ENCODE measurements at places on chromosomes 6 and 20.

DNA sequence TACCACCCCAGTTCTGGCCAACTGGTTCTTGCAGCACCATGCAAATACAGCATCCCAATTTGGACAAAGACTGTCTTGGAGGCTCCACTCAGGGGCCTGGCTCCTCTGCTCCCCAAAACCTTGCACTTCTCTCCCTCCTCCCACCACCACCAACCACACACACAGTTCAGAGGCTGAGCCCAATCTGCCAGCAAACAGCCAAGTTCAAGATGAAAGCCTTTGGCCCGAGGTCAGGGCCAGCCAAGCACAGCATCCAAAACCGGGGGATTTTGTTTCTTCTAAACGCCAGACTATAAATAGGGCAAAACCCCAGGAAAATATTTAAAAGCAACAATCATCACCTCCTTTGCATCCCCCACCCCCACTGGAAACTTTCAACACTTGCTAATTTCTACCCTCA is 5.7 kb downstream of the KCNK5 start:
- DNase-seq: no peak

DNA sequence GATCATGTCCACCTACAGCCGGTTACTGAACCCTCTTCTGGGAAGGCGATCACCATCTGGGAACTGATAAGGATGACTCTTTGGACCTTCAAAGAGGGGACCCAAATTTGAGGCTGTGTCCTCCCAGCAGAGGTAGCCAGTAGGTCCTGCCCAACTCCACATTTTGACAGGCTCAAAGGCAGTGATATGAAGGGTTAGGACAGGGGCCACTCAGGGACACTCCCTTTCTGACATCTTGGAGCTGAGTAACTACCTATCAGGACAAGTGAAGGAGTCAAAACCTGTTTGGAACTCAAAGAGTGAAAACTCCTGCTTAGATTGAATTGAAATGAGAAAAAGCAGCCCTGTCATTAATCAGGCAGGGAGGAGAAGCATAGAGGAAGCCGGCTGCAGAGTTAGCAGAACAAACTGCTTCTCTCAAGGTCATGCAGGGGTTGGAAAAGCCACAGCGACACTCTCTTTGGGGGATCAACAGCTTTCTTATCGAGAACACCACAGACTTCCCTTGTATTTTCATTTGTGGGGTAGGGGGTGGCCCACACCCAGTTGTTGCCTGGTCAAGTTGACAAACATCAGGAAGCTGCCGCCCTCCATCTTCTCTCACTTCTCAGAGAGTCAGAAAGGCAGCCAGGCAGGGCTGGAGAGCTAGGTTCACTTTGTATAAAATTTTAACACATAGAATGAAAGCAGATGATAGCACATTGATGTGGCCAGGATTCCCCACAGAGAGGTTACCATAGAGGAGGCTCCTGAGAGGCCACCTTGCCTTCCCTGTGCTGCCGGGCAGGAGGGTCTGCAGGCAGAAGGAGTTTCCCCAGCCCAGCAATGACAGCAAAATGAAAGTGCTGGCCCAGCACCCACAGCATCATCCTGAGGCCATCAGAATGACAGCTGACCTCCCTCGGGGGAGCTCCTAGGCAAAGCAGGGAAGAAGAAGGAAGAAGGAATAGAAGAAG is 47.6 kb downstream of the AGPAT4 start:
- no peak for DNase-seq

GRCh38 chr6:166446146-166446545 is 63.4 kb upstream of the MPC1 start:
- no peak for DNase-seq

- DNase-seq: no peak
These were observed 82.6 kb downstream of the THBS2 start for GRCh38 chr6:169171016-169171415.

GRCh38 chr6:123564361-123564760 is 72.4 kb downstream of the TRDN start:
- no peak for DNase-seq

DNA sequence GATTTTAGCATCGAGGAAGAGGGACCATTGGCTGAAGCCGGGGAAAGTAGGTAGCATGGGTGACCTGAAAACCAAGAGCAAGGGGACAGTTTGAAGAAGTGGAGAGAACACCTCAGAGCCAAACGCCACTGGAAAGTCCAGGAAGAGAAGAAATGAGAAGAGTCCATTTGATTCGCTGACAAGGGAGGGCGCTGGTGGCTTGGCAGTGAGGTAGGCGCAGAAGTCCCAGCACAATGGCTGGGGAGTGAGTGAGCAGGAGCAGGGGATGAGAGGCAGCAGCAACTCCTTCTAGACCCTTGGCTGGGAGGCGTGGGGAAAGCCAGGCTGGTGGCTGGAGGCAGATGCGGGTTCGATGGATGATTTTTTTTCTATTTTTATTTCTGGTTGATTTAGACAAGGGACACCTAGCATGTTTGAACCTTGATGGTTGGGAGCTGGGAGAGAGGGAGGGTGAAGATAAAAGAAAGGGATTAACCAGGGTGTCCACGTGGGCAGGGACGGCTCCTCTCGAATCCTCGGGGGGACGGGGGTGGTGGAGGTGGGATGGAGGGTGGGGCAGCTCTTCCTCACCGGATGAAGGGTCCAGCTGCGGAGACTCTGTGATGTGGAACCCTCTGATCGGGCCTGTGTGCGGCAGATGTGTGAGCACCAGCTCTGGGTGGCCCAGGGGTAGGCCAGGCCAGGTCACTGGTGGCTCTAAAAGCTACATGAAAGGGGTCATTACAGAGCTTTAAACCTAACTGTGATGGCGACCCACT is 164.2 kb downstream of the NFATC2 start:
- no peak for DNase-seq

DNA sequence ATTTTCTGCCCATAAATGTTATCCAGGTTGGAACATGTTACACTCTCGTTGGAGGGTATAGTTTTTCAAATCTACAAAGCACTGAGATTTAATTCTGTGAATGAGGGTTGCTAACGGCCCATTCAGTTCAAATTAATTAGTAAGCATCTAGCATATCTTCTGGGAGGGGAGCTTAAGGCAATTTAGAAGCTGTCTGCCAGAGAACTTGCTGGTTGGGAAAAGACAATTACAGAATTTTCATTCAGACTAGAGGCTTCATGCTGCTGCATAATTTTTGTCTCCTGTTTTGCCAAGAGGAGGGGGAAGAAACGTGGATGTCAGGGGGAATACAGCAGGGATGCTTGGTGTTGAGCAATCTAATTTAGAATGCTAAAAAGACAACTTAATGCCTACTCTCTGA is 268.3 kb upstream of the FAM83B start:
- DNase-seq: no peak

GRCh38 chr20:1950836-1951235 is 43.0 kb downstream of the PDYN start:
- no peak for DNase-seq
